Ovary (tissue), 10 donors: ENCODE measurements at places on chromosomes 5 and 9.
A peak's percentile ranks its signal among the peaks of the same experiment; 100 is the strongest.

DNA sequence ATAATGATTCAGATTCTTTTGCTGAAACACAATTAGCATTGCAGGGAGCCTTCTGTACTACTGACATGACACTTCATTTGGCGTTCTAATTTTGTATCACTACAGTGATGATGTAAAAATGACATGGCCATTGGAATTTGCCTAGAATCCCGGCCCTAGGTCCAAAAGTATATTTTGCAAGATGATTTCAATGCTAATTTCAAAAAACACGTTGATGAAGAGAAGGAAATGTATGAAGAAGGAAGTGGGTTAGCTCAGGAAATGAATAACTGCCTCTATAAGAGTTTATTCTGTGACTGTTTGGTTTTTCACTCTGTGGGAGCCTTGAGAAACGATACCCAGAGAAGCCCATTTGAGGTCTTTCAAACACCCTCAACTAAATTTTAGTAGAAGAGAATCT lies 59.3 kb downstream of the OSTF1 start:
- no peak for DNase-seq

DNA sequence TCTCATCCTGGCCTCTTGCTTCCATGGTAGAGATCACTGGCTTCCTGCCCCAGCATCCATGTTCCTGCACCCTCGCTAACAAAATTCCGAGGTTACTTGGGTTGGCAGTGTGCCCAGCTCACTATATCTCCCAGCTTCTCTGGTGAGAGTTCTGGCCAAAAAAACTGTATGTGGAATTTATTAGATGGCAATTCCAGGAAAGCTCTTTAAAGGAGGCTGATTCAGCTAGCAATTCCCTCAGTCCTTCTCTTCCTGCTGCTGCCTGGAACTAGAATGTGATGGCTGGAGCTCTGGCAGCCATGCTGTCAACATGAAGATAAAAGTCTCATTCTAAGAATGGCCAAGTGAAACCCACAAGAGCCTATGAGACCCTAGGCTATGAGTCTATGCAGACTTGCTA lies 88.8 kb downstream of the SECISBP2 start:
- no peak for DNase-seq

DNA sequence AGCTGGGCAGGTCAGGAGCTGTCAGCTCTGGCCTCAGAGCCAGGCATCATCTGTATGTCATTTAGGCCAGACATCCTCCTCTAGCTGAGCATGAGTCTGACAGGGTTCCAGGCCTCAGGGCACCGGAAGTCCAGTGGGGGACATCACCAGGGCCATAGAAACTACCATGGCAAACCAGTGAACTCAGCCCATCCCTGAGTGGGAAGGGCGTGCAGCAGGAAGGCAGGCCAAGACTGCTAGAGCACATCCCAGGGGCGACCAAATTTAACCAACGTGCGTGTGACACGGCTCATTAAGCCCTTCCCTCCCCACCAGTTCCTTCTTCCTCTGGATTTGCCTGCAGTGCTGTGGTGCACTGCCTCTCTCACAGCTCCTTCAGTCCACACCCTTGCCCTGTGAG lies 75.9 kb downstream of the COL27A1 start:
- no peak for DNase-seq

DNA sequence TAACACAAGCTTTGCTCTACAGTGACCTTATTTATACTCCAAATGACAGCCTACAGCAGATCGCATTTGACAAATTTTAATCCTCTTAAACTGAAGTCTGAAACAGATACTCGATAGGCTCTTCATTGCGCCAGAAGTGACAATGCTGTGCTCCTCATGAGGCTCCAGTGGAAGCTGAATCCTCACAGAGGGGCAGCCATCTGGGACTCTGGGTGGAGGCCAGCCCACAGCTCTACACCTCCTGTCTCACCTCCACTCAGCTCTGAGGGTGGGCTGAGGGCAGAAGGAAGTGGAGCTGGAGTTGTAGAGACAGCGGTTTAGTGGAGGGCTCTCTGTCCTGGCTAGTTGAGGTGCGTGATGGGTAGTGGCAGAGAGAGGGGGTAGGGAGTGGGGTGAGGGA lies 283.3 kb upstream of the ANKRD55 start:
- no peak for DNase-seq

- no peak for DNase-seq
Observed at GRCh38 chr5:73896097-73896496, 270.1 kb downstream of the ARHGEF28 start.

GRCh38 chr5:10552183-10553143 lies 11.4 kb upstream of the ANKRD33B start:
- no peak for DNase-seq

GRCh38 chr9:120891884-120892747 lies 15.1 kb upstream of the PHF19 start:
- DNase-seq: no peak

DNA sequence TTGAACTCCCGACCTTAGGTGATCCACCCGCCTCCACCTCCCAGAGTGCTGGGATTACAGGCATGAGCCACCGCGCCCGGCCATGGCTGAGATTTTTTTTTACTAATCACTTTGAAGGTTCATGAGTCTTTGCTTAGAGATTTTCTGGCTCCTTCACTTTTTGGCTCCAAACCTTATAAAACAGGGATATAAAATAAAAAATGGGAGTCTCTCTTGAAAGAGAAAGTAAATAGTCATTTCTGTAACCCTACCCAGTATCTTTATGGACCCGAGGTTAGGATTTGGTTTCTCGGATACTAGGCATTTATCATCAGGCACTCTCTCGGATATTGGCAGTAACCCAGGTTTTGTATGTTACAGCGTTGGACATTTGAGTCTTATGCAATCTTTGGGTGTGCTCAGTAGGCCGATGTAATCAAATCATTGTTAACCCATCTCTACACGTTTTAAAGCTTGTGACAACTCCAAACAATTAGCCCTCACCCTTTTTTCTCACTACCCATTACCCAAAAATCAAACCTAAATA lies 25.3 kb downstream of the STXBP1 start:
- DNase-seq: peak; percentile 38

DNA sequence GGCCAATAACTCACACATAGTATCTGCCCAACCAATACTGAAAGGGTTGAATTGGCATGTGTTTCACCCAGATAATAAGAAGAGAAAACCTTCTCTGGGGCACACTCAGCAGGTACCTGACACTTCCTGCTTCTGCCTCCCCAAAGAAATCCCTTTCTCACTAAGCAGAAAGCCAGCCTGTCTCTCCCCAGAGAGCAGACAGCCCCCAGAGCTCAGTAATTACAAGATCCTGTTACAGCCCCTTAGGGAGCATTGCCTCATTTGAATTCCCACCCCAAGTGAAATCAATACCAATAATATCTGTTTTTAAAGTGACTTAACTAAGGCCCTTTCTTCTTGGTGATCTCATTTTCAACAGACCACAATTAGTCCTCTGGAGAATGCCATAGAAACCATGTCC lies 38.5 kb upstream of the FOXI1 start:
- DNase-seq: no peak

DNA sequence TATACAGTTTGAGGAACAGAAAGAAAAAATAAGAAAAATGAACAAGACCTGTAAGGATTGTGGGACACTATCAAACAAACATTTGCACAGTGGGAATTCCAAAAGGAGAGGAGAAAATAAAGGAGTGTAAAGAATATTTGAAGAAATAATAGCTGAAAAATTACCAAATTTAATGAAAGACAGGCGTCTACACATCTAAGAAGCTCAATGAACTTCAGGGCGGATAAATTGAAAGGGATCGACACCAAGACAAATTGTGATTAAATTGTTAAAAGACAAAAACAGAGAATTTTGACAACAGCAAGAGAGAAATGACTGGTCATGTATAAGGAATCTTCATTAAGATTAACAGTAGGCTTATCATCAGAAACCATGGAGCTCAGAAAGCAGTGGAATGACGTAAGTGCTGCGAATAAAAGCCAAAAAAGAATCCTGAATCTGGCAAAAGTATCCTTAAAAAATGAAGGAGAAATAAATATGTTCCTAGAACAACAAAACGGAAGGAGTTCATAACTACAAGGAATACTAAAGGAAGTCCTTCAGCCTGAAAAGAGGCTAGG lies 3.5 kb upstream of the SLC38A9 start:
- DNase-seq: no peak

GRCh38 chr5:149834246-149834855 lies 104.2 kb downstream of the PPARGC1B start:
- DNase-seq: peak; percentile 51

GRCh38 chr5:133933169-133933509 lies 35.3 kb downstream of the C5orf15 start:
- DNase-seq: no peak

- DNase-seq: no peak
Observed at GRCh38 chr9:136777359-136777758, 13.0 kb upstream of the LCN15 start.

DNA sequence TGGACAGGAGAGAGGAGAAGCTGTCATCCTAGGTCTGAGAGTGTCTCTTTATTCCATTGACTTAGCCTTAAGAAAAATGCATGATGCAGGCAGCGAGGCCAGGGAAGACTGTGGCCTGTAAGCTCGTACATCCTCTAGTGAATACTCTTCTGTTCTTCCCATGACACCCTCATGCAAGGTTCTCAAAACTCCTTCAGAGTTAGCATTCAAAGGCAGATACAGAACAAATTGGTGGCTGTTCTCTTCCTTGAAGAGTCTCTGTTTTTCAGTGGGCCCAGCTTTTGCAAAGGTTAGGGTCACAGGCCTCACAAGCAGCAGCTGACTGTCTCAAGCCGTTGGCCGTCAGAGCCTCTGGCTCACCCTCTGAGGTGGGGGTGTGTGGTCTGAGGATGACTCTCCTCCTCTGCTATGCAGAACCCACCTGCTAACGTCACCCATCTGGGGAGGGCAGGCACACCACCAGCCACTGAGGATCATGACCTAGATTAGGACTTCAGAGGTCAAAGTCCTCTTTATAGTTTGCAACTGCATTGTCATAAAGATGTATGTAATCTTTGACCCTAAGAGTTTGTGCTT lies 15.1 kb downstream of the ADCY2 start:
- DNase-seq: no peak

DNA sequence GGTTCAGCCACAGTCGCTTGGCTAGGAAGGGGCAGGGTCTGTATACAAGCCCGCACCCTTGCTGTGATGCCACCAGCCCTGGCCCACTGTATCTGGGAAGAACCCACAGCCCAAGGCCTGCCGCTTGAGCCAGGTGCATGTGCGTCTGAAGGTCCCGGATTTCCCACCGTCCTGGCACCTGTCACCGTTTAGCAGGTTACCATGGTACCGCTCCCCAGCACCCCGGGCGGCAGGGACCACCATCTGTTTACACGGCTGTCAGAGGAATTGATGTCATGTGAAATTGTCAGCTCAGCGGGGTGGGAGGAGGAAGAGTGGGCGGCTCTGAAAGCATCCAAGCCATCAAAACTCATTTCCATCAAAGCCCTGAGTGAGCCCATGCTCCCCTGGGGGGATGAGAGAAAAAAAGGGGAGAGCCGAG lies 92.7 kb downstream of the HRH2 start:
- DNase-seq: no peak

DNA sequence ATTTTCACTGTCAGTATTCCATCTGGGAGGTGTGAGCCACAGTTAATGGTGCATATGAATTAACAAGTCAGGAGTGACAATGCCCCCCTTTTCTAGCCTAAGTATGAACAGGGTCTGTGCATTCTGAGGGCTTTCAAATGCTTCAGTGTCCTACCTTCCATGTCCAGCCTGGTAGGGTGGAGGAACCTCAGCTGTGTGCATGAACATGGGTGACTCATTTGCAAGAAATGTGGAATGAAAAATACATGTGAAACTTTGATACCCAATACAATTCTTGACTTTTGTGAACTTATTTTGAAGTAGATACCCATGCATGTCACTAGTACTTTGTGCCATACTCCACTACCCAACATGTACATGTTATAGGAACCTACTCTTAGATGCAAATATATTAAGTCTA lies 375.8 kb downstream of the SEMA5A start:
- no peak for DNase-seq

DNA sequence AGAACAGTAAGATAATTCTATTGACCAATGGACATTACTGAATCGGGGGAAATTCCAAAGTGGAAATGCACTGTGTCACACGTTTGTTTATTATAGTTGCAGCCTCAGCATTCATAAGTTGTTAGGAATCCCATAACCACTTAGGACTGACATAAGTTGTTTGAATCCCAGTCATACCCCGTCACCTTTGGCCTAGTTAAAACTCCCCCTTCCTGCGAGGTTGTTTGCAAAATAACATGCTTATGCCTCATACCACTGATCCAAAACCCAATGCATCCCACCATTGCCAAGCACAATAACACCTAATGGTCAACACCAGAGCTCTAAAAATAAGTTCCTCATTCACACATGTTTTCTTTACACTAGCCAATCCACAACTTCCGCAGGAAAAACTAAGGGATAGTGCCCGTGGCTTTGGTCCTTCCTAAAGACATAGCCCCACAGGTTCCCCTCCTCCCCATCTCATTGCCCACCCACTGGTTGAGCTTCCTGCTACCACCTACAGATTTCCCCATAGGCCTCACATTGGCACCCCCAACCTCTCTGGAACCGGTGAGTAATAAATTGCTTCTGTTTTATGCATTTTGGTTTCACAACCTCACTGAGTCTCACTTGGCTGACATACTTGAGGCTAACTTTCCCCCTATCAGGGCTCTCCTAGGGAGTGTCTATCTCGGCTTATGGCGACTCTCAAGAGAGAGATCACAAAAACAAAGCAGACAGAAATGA lies 42.3 kb upstream of the MUSK start:
- DNase-seq: no peak

DNA sequence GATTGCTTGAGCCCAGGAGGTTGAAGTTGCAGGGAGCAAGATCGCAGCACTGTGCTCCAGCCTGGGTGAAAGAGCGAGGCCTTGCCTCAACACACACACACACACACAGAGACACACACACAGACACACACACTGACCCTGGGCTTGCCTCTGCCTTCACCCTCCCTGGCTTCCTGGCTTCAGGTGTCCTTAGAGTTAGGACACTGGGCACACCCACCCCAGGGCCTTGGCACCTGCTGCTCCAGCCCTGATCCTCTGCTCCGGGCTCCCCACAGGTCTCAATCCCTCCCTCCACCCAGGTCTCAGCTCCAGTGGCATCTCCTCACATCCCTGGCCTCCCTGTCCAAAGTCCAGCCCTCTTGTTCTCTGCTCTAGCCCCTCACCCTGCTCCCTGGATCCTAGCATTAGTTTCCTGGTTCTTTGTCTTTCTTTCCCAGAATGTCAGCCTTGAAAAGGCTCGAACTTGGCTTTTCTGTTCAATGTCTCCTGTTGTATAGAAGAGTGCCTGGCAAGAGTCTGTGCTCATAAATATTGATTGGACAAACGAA lies 212.9 kb downstream of the C9orf50 start:
- DNase-seq: no peak

GRCh38 chr5:81067406-81067805 lies 107.2 kb downstream of the RASGRF2 start:
- no peak for DNase-seq

DNA sequence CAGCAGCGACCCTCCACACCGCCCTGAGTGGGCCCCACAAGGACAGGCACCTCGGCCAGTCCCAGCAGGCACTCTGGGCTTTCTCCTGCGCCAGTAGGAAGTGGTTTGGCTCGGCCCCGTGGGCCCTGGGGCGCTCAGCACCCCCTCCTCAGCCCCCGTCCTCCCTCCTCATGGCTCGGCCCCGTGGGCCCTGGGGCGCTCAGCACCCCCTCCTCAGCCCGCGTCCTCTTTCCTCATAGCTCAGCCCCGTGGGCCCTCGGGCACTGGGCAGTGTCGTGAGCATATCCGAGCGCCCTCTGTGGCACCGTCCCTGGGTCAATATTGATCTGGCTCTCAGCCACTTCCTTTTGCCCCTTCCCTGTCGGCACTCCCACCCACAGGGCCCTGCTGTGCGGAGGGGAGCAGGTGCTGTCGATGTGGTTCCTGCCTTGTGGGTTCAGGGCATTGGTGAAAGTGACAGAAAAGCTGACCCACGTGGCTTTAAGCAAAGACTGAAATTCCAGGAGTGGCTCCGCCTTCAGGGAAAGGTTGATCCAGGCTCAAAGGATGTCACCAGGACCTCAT lies 5.5 kb upstream of the SCGB3A1 start:
- DNase-seq: no peak
